Tibial artery (tissue), 4 donors: ENCODE measurements at places on chromosomes 16 and 17.

- DNase-seq: no peak
These were observed 2.2 kb upstream of the FZD2 start for GRCh38 chr17:44555099-44555498.

GRCh38 chr17:73192206-73192893, 505 bp upstream of the COG1 start:
- peak; percentile 34 for DNase-seq

DNA sequence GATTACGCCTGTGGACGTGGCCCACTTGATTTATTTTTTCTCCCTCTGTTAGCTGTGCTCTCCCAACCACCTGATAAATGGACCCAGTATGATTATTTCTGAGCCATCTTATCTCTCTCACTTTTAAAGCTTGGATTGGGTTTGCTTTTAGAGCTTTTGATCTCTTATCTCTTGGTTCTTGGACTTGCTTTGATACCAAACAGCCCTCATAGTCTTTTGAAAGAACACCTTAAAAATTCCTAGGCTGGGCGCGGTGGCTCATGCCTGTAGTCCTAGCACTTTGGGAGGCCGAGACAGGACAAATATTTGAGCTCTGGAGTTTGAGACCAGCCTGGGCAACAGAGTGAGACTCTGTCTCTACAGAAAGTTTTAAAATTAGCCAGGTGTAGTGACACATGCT, 25.8 kb downstream of the SMTNL2 start:
- no peak for DNase-seq

DNA sequence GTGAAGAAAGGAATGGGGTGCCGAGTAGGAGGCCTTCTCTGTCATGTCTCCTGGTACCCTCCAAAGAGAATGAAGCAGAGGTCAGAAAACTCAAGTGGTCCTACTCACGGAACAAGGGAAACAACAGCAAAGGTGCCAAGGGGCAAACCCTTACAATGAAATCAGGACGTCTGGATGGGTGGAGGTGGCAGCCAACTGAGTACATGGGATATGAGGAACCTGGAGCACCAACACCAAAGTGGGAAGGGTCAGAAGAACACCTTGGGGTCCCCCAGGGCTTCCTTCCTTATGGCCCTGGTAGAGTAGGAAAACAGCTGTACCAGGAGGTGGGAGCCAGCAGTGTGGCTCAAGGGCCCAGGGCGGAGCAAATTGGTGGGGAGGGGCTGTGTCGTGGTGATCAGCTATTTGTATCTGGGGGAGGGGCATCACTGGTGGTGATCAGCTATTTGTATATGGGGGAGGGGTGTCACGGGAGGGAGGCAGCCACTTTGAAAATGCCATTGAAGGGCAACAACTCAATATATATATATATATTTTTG, 643 bp downstream of the HIGD1B start:
- DNase-seq: no peak

DNA sequence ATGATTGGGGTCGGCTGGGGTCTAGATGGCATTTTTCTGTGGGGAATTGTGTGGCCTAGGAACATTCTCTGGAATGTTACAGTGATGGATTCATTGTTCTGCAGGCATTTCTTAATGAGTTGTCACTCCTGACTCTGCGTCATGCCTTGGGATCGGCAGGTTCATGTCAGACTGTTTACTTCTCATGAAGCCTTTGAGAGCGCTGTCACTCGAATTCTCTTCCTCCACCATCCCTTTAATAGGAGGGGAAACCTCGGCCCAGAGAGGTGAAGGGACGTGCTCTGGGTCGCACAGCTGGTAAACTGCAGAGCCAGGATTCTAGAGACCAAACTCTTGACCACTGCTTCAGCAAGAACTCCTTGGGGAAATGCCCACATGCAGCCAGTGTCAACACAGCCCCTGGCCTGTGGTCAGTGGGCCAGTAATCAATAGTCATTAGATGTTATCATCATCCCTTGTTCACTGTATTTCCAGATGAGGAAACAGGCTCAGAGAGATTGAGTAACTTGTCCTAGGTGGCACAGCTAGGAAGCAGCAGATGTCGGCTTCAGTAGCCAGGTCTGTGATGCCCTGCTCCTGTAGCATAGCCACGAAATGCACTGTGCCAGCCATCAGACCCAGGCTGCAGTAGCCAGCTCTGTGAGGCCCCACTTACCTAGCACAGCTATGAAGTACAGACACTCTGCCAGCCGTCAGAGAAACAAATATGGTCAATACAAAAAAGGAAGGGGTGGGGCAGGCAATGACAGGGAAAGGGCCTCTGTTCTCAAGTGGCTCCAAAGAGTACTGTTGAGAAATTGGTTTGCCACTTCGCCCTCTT, 259.0 kb downstream of the CPPED1 start:
- no peak for DNase-seq

DNA sequence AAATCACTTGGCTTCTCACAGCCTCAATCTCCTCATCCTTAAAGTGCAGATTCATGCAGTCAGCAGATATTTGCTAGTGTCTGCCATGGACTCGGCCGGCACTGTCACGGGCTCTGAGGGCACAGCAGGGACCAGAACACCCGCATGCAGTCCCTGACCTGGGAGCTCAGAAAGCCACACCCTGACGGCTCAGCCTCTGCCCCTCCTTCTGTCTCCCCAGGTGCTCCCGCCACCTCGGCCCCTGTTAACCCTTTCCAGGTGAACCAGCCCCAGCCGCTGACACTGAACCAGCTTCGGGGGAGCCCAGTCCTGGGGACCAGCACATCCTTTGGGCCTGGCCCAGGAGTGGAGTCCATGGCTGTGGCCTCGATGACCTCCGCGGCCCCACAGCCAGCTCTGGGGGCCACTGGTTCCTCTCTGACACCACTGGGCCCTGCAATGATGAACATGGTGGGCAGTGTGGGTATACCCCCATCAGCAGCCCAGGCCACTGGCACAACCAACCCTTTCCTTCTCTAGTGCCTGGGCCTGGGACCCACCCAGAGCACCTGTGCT, 28.7 kb downstream of the B9D1 start:
- DNase-seq: no peak

DNA sequence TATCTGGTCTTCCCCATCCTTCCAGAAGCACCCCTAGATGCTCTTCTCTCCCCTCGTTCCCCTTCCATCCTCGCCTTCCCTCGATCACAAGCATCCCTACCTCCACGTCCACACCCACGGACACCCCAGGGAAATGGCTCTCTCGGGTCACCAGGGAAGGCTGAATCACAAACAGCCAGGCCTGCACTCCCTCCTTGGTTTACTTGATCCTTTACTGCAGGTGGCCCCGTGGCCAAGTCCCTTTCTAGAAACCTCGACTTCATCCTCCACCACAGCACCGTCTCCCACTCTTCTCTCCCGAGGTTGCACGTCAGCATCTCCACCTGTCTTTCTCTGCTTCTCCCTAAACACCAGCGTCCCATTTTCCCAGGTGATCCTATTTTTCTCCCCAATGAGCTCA, 6.5 kb upstream of the RBFOX3 start:
- peak; percentile 34 for DNase-seq

DNA sequence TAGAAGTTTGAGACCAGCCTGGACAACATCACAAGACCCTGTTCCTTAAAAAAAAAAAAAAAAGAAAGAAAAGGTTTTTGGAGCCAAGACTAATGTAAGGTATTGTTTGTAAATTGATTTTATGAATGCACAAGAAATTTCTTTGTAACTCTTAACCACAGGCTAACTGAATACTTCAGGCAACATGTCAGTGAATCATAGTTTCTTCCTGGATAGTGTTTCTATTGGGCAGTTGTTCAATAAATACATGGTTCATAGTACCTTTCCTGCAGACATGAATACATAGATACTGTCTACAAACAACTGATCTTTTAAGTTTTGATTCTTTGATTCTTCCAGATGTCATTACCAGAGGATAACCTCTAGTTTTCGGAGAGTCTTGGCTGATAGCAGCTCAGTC, 11.6 kb downstream of the DDX42 start:
- DNase-seq: no peak
